Activated CD4-positive, CD25-positive, alpha-beta regulatory T cell treated with anti-CD3 and anti-CD28 coated beads, Interleukin-2, amount 50 U/mL, for 16 hours (primary cell): ENCODE measurements at places on chromosomes 12 and 14.
A peak's percentile ranks its signal among the peaks of the same experiment; 100 is the strongest.

- no peak for DNase-seq
Measured at GRCh38 chr12:109740694-109741245, 27.1 kb downstream of the FAM222A start.

DNA sequence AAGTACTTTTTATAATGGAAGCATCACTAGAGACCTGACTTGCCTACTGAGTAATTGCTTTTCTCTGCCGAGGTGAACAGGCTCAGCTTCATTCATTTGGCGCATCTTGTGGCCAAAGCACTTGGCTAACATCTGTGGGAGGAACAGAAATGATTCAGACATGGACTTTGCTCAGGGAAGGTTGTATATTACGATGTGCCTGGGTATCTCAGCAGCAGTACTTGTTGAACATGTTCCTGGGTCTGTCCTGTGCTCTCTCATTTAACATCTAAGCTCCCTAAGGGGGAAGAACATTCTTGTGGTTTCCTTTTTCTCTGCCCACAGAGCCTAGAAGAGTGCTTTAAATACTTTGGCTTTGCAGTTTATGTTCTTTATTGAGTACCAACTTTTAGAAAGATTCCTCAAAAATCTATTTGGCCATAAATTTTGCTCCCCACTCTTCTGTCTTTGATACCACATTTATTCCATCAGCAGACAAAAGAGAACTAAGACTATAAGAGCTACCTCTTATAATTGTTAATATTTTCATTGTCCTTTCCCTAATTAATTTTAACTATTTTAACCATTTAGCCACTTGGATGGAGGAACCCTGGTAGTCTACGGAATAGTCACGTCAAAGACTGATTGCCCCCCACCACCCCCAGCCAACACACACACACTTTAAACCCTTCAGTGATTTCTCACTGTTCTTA lies 101.2 kb upstream of the EGLN3 start:
- no peak for DNase-seq

DNA sequence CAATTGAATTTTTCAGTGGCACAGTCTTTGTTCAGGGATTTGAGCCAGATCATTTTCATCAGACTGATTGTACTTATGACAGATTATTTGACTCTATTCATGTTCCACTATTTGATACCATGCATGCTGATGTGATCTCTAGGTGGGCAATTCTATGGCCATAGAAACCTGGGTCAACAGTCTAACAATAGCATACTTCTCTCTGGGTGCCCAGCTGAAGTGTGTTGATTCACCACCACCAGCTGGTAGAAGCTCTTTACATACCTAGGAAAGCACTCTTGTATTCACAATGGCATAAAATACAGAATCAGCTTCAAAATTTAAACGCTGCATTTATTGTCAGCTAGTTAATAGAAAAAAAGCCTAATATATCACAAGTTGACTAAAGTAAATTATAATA lies 90.2 kb upstream of the TMTC2 start:
- no peak for DNase-seq

GRCh38 chr12:62484233-62484632 lies 17.6 kb downstream of the MON2 start:
- no peak for DNase-seq

DNA sequence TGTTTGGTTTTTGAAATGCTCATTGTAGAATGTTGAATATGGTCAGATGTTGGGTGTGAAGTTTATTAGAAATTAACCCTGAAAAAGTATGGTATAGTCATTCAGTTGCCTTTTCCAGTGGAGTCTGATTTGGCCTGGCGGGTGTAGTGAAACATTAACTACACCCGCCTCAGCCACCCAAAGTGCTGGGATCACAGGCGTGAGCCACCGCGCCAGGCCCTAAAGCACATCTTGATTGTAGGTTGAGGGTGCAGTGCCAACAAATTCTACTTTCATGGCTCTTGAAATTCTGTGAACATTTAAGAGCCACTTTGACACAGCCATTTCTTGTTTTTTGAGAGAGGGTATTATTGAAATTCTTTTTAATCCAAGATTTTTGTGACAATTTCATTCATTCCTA lies 624.9 kb downstream of the DIO2 start:
- DNase-seq, result no peak

GRCh38 chr12:47854531-47854930 lies 34.8 kb upstream of the HDAC7 start:
- DNase-seq, result no peak

- no peak for DNase-seq
Measured at GRCh38 chr12:60201891-60202290, 606.1 kb downstream of the SLC16A7 start.

GRCh38 chr12:92546259-92546634 lies 156.5 kb upstream of the PLEKHG7 start:
- no peak for DNase-seq

DNA sequence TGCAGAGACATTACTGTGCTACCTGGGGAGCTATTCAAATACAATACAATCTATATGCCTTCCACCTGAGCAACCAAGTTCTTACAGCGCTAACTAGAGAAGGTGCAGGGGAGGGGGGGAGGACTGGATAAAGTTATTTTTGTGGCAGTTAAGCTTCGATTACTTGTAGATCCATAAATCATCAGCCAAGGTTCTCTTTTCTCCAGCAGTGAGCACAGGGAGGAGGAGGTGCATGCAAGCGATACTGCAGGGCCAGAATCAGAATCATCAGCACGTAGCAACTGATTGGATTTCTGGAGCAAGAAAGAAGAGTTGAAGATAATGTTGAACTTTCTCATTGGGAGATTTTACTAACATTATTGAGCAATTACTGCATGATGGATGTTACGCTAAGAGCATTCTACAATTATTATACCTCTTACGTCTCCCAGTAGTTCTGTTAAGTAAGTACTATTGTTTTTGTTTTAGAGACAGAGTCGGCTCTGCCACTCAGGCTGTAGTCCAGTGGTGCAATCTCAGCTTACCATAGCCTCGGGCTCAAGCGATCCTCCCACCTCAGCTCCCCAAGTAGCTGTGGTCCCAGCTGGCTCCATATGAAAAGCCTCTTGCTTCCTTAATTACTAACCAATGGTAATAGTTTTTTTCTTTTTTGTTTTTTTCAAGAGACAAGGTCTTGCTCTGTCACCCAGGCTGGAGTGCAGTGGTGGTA lies 74.6 kb upstream of the EEA1 start:
- DNase-seq, result no peak

- no peak for DNase-seq
Measured at GRCh38 chr12:38053655-38054464, 262.7 kb upstream of the ALG10B start.

DNA sequence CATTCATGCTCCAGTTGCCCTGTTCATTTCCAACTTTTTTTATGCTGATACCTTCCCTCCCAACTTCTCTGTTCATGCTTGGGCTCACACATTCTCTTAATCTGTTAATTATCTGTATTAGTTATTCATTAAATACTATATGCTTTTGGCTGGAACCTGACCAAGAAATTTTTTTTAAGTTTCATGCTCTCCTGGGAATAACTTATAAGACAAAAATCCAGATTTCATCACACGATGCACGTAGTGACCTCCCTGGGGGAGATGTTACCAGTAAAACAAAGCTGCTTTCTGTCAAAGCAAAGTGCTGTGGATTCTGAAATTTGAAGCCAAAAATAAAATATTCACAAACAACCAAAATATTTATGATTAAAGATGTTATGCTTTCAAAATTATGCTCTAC lies 215.0 kb upstream of the USP15 start:
- no peak for DNase-seq

DNA sequence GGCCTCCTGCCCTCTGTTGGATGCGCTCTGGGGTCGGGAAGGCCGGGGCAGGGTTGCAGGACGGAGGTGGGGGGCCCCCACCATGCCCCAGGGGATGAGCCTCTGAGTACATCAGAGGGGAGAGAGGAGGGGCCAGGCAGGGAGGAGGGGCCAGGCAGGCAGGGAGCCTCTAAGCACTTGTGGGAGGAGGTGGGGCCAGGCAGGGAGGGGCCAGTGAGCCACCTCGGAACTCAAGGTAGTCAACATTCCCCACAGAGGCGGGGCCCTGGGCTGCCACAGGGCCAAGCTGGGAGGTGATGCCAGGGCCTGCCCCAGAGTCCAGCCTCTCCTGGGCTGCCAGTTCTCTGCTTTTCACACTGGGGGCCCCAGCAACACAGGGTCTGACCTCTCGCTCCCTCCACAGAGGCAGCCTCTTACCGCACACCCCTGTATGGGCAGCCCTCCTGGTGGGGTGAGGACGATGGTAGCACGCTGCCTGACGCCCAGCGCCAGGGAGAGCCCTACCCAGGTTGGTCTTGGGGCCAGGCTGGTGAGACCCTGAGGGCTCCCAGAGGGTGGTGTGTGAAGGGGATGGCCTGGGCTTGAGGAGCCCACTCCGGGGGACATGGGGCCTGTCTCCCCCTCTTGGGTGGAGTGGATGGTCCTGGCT lies 17.4 kb downstream of the CEP170B start:
- no peak for DNase-seq

DNA sequence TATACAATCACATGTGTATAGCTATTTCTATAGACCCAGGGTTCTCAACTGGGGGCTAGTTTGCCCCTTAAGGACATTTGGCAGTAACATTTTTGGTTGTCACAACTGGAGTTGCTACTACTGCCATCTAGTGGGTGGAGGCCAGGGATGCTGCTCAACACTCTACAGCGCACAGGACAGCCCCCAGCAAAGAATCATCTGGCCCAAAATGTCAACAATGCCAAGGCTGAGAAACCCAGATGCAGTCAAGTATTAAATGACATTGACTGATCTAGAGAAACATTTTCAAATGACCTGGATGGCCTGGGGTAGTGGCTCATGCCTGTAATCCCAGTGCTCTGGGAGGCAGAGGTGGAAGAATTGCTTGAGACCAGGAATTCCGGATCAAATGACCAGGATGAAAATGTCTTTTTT lies 5.8 kb downstream of the WSB2 start:
- peak; percentile 34 for DNase-seq

GRCh38 chr14:39265033-39265432 lies 31.3 kb downstream of the MIA2 start:
- DNase-seq, result no peak

- no peak for DNase-seq
Measured at GRCh38 chr12:116937640-116938039, 26.9 kb downstream of the FBXW8 start.

DNA sequence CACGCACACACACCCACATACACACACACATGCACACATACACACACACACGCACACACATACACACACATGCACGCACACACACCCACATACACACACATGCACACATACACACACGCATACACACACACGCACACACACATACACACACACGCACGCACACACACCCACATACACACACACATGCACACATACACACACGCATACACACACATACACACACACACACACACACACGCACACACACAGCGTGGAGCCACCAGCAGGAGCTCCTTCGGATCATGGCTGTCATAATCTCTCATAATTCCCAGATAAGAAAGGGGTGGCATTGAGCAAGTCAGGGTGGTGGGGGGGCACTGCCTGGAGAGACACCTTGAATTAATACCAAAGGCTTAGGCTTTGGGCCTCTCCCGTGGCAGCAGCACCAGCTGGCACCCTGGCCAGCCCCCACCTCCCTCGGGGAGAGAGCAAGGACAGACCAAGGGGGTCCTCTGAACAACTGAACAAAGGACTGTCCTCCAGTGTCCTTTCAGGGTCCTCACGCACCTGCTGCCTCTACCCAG lies 21.9 kb downstream of the ANO2 start:
- no peak for DNase-seq

GRCh38 chr14:68495101-68496039 lies 297.5 kb downstream of the ZFP36L1 start:
- DNase-seq, result no peak

- no peak for DNase-seq
Measured at GRCh38 chr14:29773990-29774389, 153.7 kb downstream of the PRKD1 start.

- no peak for DNase-seq
Measured at GRCh38 chr12:106631150-106631549, 48.3 kb downstream of the RFX4 start.

DNA sequence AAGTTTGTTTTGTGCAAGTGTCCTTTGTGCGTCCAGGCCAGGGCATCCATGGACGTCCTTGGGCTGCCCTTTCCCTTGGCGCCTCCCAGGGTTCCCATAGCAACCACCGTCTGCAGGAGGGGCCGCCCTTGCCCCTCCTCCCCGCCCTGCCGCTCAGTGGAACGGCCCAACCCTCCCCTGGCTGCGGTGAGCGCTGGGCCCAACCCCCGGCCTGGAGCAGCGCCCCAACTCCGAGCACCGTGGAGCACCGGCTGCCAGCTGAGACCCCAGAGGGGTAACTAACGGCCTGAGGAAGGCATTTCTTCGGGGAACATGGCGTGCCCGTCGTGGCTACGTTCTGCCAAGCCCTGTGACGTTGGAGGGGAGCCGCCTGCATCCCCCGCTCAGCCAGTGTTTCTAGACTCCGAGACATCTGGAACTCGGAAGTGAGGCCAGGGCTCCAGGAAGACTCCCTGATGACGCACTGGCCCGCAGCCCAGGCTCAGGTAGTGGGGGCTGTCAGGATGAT lies 5.3 kb upstream of the ACACB start:
- peak; percentile 25 for DNase-seq

DNA sequence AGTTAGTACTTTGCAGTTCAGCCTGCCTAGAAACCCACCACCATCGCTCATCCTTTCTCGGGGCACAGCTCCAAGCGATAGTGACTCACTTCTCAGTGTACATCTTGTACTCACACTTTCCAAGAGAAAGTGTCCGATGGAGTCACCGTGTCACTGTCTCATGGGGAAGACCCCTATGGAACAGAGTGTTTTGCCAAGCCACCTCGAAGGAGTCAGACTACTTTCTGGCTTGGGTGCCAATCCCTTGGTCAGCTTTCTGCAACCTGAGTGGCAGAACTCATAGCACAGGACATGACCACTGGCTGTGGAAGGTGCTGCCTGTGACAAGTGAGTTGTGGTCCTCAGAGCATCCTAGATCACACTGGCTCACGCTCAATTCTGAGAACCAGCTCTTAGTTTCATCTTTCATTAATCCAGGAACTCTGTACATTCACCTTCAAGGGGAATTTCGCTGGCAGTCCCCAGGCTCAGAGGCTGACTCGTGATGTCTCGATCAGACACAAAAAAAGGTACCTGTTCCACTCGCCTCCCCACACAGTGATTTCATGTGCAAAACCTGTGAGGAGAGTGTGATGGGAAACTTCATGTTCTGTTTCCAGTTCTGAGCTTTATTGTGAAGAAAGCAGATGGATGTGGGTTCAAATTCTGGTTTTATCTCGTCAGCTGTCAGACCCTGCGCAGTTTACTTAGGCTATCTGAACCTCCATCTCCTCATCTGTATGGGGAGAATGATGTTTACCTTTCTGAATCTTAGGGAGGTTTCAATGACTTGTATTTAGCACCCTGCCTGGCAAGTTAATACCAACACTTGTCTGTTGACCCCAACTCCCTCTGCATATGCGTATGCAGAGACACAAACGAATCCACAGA lies 127.3 kb upstream of the CCND2 start:
- DNase-seq, result peak; percentile 49

DNA sequence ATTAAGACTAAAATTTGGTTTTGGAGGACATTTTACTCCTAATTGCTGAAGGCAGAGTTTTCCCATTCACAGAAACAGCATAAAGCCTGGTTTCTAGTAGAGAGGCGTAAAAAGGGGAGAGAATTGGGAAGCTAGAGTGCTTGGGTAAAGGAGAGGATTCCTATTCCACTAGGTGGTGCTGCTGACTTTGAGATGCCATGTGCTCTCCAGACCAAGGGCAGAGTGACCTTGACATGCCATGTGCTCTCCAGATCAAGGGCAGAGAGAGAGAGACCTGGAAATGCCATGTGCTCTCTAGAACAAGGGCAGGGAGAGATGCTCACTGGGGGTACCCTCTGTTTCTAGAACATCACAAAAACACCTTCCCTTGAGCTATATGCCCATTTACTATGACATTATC lies 176.2 kb upstream of the PDZRN4 start:
- DNase-seq, result no peak
